ENCODE measurements at places on chromosomes 11 and 22. TPM values are rescaled to one million over a fixed set of nuclear protein-coding genes. Genes with fewer than 3 reads are reported as not detected.

DNA sequence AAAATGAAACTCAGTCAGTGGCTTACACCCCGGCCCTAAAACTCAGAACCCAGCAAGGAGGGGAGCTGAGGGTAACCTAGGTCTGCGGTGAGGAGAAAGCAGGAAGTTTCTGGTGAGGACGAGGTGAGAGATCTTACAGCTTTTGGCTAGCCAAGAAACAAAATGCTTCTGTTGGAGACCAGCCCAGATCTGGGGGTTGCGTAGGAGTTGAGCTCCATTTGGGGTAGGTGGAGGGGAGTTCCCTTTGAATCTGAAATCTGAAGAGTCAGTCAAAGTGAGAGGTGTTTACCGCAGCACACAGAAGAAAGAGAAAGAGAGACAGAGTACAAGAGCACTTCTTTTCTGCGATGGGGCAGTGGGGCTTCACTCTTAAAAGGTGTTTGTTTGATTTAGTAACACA lies 29.6 kb downstream of the EHF start:
- no peak for DNase-seq

DNA sequence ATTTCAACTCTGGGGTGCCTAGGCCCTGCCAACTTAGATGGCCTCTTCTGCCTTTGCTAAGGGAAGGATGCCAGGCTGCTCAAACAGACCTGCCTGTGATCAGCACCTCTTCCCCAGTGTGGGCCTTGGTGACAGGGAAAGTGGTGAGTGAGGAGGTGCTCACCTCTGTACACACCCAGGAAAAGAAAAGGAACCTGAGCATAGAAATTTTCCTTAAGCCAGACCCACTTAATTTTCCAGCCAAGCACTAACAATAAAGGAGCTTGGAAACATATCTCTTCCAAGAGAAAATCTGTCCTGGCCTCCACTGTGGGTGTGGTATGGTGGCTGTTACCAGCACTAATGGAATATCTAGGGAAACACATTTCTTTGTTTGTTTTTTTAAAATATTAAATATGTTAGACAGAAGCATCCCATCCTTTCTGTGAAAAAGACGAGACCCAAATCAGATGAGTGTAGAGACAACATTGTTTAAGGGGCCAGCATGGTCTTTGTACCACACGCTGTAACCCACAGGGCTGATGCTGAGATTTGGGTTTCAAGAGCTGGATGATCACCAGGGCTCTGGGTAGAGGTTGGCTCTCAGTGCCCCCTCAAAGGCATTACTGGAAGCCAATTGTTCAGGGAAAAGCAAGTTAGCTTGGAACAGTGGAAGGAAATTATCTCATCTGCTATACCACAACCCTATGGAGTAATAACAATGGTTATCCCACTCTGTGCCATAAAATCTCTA lies 472.2 kb downstream of the INSC start:
- no peak for DNase-seq

- no peak for DNase-seq
These were observed 41.9 kb downstream of the ATG16L2 start for GRCh38 chr11:72856065-72856464.

DNA sequence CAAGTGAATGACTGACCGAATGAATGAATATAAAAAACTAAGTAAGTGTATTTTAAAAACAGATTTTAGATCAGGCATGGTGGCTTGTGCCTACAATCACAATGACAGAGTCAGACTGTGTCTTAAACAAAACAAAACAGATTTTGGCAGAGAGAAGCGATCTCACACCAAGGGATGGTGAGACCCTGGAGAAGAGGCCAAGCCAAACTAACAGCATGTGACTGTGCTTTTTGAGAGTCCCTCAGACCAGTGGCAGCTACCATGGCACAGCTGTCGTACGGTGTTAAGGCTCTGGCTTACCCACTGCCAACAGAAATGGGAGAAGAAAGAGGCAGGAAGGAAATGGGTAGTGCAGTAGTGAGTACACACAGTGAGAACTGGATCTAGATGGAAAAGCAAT lies 60.6 kb downstream of the SGSM3 start:
- DNase-seq, result no peak

DNA sequence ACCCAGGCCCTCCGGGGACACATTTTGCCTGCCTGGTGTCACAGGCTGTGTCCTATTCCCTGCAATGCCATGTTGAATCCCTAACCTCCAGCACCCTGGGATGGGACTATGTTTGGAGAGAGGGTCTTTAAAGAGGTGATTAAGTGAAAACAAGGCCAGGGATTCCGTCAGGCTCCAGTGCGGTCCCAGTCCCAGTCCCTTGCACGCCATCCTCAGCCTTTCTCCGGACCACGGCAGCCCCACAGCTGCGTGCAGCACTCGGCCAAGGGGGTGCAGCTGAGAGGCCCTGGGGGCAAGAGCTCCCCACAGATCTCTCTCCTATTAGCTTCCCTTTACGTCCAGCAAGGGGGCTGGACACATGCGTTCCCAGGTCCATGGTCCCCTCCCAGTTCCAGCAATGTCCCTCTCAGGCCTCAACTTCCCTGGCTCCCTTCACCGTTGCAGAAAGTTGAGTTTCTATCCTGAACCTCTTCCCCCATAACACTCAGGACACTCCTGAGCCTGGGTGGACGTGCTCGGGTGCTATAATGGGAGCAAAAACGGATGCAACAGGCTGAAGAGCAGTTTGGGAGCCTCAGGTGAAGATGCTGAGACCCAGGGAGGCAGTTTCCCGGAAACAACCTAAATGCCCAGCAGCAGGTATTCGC lies 1422.7 kb downstream of the BRD1 start:
- no peak for DNase-seq

DNA sequence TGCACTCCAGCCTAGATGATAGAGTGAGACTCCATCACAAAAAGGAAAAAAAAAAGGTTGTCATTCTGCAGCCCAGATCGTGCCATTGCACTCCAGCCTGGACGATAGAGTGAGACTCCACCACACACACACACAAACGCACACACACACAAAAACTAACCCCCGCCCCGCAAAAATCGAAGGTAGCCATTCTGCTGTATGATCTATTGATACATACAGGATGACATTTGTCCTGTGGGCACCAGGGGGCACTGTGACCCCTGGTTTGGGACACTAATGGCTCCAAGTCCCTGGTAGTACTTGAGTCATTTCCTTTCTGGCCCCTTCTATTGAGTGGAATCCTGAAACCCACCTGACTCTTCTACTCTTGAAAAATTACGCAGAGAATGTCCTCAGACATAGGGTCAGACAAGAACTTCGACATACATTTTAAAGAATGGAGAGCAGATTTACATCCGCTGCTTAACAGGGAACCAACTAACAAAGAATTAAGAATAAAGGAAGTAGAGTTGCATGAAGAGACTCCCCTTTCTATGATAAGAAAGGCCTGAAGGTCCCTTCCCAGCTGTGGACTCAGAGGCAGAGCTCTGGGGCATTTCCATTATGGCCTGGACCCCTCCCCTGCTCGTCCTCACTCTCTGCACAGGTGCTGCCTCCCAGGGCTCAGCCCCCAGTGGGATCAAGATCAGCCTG lies 35.0 kb upstream of the PRAME start:
- DNase-seq, result peak; percentile 41

DNA sequence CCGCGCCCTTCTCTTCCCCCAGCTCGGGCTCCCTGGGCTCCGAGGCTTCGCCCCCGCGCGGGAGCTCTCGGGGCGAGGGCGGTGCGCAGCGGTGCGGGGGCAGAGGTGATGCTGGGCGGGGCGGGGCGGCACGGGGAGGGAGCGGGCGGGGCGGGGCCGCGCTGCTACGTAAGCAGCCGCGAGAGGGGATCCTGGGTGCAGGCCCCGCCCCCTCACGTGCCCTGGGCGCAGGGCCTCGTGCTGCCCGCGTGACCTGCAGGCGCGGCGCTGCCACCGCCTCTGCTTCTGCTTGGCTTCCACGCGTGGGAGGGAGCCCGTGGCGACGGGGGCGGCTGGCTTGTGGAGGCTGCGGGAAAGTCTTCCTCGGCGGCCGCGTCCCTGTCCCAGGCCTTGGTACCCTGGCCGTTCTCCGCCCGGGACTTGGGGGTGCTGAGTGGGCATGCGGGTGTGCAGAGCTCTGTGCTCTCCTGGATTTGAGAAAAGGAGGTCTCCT lies 132.6 kb upstream of the HSD17B12 start:
- no peak for DNase-seq

GSTT2 gene
- total RNA-seq, result not detected

DNA sequence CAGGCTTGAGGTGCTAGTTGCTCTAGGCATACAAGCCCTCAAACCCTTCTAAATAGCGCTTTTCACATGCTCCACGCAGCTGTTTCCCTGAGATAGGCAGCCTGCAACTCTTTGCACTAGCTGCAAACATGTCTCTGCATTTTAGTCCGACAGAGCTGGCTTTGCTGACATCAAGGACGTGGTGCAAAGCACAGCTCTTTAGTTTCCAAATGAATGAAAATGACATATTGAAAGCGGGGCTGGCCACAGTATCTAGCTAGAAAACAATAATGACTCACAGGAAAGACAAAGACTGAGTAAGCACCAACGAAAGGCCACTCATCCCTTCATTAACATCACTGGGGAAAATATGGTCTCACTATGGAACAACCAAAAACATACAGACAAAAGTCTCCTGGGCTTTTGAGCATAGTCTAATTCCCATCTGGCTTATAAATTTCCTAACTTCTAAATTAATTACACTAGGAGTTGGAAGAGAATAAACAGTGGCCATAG lies 15.3 kb upstream of the ZC3H12C start:
- no peak for DNase-seq
